ENCODE measurements at places on chromosomes 16 and 17.

DNA sequence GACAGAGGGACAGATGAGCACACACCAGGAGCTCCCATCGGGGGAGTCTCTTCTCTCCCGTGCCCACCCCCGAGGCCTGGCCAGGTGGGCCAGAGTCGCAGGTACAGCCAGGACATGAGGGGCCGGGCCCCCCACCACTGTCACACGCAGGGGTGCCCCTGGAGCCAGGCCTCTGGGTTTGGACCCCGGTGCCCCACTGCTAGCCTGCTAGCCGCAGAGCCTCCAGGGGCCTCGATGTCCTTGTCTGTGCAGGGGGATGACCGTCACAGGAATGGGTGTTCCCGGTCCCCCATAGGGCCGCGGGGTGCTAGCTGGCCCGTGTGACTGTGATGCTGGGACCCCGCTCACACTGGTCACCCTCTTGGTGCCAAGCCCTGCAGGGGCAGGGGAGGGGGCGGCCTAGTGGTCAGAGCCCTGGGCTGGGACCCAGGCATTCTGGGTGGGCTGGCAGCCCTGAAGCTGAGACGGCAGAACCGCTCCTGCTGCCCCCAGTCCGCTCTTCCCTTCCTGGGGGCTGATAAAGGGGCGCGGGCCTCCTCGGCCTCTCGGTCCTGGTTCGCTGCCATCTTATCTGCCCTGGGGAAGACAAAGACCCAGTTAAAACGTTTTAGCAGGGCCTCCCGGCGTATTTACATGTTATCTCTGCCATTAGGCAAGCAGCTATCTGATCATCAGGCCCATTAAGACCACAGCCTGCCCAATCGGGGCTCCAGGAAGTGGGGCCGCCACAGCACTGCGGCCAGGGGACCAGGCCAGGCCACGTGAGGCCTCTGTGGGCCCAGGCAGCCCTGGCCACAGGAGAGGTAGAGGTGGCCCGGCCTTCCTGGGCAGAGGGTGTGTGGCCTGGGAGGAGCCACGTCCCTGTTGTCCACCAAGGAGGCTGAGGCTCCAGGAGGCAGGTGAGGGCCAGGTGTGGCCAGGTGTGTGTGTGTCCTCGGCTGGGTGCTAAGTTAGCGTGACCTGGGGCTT lies 57.2 kb upstream of the ZC3H18 start:
- no peak for DNase-seq

- DNase-seq: no peak
Measured at GRCh38 chr17:34981538-34982241, 1.4 kb downstream of the LIG3 start.

GRCh38 chr17:52681480-52681879 lies 523.0 kb upstream of the CA10 start:
- no peak for DNase-seq

DNA sequence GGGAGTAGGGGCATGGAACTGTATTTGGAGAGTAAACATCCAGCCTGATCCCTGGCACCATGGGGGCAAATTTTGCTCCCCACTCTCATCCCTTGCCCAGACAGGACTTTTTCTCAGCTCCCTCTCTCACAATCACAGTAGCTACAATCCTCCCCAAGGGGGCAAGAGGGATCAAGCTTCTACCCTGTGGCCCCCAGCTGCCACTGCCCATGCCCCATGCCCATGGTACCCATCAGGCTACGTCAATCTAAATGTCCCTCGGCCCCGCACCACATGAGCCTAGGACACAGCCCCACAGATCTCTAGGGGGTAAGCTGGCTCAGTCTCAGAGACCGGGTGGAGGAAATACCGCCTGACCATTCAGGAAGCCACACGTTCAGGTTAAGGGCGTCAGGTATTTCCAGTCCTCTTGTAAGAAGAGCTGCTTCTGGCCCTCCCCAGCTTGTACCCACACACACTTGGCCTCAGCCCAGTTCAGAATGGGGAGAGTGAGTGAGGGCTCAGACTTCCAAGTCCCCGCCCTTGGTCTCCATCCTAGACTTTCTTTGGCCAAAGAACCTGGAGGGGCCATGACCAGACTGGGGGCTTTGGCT lies 1.8 kb downstream of the CACNB1 start:
- DNase-seq: no peak

- no peak for DNase-seq
Measured at GRCh38 chr17:74695629-74696028, 17.1 kb downstream of the CD300LF start.

GRCh38 chr17:82184761-82185160 lies 27.9 kb downstream of the CCDC57 start:
- DNase-seq: no peak

- DNase-seq: no peak
Measured at GRCh38 chr16:25140459-25140858, 28.9 kb downstream of the LCMT1 start.

DNA sequence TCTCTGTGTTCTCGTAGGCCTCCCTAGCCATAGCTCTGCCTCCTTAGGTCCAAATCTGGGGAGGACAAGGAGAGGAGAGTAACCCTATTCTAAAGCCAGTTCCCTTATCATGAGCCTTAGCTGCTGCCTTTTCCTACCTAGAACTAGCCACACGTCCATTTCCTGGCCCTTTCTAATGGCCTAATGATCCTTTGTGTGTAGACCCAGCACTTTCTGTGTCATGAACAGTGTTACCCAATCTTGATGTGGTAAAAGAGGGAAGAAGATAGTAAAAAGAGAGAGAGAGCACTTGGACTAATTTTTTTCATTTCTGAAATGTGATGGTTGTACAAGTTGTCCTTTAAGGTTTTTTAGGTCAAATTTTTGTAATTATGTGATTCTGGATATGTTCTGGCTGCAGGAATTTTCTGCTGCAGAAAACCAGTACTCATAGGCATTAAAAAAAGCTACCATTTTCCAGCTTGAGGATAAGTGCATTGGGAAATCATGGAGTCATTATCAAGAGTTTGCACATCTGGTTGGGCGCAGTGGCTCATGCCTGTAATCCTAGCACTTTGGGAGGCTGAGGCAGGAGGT lies 18.2 kb downstream of the CASC3 start:
- no peak for DNase-seq

DNA sequence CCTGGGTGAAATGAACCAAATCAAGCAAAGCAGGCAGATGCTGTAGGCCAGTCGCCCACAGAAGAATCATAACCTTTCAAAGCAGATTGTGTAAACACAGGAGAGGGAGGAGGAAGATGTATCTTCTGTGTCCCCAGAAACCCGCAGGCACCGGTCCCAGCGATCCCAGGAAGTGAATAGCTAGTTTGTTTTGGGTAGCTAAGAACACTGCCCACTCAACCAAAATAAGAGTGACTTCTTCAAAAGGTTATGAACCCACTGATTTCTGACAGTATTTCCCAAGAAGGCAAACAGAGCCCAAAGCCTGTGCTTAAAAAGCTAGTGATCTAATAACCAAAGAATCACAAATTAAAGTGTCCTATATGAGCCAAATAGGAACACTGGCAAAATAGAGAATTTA lies 67.8 kb downstream of the GRIN2A start:
- no peak for DNase-seq
